ENCODE measurements at places on chromosomes 3 and 15.

GRCh38 chr3:31103623-31104180, 209.2 kb upstream of the GADL1 start:
- no peak for DNase-seq

- peak; percentile 90 for DNase-seq
These were observed 553 bp downstream of the TMEM43 start for GRCh38 chr3:14125193-14126016.

GRCh38 chr3:146550743-146551510, 6.5 kb upstream of the PLSCR1 start:
- DNase-seq, result peak; percentile 63

GRCh38 chr3:86787091-86787490, 203.9 kb downstream of the VGLL3 start:
- DNase-seq, result no peak

DNA sequence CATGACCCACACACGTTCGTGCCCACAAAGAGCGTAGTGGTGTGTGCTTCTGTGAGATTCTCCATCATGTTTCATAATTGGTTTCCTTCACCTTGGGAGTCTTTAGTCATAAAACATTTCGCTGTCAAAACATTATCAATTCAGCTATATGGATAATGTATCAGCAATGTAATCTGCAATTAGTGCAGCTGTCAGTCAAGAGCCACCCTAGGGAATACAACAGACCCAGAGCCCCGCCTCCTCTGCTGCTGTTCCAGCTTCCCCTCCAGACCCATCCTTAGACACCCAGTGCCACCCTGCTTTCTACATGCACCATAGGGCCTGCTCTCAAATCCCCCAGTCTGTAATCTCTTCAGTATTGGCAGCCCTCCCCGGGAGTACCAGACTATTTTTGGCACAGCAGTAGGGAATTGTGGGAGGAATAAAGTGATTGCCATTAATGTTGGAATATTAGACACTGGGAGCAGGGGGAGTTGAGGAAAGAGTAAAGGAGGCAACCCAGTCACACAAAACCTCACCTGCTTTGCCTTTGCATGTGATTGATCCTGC, 31.5 kb upstream of the C3orf80 start:
- no peak for DNase-seq

All from hepatocyte (in vitro differentiated cells).